ENCODE measurements at places on chromosomes 6 and 20.
A peak's percentile ranks its signal among the peaks of the same experiment; 100 is the strongest.

- DNase-seq: no peak
These were observed 133.5 kb upstream of the CCDC28A start for GRCh38 chr6:138640028-138640427.

GRCh38 chr6:158040051-158040803 is 58.6 kb downstream of the SYNJ2 start:
- no peak for DNase-seq

DNA sequence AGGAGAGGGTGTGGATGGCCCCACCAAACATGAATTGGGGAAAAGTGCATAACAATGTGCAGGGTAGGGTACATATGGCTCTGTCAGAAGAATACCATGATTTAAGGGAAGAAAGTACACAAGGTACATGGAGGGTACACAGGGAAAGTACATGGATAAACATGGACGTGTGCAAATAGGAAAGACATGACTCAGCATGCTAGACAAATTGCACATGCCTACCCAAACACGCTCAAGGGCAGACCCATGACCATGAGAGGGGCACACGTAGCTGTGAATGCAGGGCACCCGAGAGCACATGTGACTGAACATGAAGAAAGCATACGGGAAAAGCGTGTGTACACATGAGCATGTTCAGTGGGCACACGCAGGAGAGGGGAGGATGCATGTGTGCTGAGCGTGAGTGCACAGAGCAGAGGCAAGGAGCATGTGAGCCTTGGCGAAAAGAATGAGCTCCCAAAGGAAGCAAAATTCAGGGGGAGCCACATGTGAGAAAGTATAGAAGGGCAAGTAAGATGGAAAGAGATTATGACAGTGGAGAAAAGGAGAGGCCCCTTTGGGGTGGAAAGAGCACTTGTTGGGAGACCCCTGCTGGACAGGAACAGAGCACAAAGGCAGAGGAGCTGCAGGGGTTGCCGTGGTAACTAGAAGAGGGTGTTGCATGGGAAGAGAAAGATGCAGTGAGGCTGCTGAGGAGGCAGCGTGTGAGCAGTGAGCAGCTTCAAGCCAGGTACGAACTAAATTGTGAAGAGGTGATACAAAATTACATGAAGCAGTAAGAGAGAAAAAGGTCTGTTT is 17.8 kb downstream of the OR2H2 start:
- no peak for DNase-seq

DNA sequence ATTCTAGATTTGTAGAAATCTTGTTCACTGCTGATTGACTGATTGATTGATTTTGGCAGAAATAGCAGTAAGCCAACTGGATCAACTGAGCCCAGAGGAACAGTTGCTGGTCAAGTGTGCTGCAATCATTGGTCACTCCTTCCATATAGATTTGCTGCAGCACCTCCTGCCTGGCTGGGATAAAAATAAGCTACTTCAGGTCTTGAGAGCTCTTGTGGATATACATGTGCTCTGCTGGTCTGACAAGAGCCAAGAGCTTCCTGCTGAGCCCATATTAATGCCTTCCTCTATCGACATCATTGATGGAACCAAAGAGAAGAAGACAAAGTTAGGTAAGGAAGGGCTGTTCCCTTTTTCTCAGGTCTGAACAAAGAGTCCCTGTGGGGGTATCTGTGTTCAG is 31.2 kb downstream of the TREML1 start:
- DNase-seq: no peak

GRCh38 chr6:169342710-169343109 is 89.1 kb upstream of the THBS2 start:
- no peak for DNase-seq

- no peak for DNase-seq
These were observed 1.1 kb upstream of the ULBP1 start for GRCh38 chr6:149962461-149963211.

- DNase-seq: no peak
These were observed 5.2 kb upstream of the BPIFA2 start for GRCh38 chr20:33162753-33163152.

GRCh38 chr20:55597526-55597925 is 407.8 kb downstream of the CBLN4 start:
- no peak for DNase-seq

GRCh38 chr6:91155129-91155785 is 568.4 kb upstream of the MAP3K7 start:
- no peak for DNase-seq

DNA sequence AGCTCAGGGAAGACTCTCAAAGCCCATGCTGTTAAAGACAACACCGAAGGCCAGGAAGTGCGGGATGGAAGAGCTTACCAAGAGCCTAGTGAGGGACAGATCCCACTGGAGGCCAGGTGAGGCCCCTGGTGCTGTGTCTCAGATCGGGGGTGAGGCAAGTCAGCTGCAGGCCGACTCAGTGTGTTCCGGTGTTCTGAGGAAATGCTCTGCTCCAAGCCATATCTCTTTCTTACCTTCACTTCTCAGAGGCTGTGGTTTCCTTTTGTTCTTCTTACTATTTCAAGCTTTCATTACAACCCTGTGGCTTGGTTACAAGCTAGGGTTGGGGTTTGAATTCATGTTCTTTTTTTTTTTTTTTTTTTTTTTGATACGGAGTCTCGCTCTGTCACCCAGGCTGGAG is 114.3 kb upstream of the ZFP64 start:
- DNase-seq: peak; percentile 21

DNA sequence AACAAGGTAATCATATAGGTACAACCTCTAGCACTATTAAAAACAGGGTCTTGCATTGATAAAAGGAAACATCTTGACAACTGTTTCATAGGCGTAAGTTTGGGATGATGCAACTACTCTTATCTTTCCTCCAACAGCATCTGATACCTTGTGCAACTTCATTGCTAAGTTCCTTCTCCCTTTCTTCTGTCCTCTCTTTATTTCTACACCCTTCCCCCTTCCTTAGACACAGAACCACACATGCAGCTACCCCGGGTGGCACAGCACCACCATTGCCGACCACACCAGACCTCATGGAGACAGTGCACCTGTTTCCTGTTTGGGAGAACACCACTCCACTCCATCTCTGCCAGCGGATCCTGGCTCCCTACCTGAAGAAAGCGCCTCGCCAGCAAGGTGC is 14.4 kb downstream of the MYB start:
- DNase-seq: no peak

- DNase-seq: no peak
These were observed 133.6 kb downstream of the LMBRD1 start for GRCh38 chr6:69663215-69663614.

- no peak for DNase-seq
These were observed 94.0 kb upstream of the RALGAPA2 start for GRCh38 chr20:20806121-20807095.

- no peak for DNase-seq
These were observed 71.9 kb upstream of the CNR1 start for GRCh38 chr6:88238065-88238464.

DNA sequence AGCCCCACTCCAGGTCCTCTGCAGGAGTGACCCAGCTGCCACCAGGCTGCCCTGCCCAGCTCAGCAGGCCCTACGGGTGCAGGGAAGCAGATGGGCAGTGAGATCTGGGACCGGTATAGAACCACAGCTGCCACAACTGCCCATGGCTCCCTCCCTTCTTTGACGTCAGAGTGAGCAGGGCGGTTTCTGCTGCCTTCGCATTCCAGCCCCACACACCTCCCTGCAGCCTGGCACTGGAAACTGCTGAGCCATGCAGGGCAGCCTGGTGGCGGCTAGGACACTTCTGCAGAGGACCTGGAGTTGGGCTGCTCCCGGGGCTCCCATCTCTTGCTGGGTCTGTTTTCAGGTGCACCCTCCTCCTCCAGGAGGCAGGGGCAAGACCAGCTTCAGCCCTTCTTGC is 101.6 kb upstream of the CD93 start:
- no peak for DNase-seq

GRCh38 chr6:167738386-167738785 is 88.3 kb upstream of the AFDN start:
- no peak for DNase-seq

DNA sequence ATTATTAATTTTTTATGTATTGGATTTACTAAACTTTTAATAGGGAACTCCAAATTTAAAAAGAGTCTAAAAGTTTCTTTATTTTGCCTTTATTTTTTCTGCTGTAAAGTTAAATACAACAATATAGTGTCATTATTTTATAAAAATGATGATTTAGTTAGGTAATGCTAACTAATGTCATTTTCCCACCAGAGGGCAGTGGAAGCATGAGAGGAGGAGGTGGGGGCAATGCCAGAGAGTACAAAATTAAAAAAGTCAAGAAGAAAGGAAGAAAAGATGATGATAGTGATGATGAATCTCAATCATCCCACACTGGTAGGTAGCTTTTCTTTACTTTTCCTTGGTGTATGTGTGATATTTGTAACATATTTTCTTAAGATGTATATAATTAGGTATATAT is 20.2 kb upstream of the FHL5 start:
- DNase-seq: no peak

- no peak for DNase-seq
These were observed 637 bp downstream of the TFB1M start for GRCh38 chr6:155313602-155314091.

DNA sequence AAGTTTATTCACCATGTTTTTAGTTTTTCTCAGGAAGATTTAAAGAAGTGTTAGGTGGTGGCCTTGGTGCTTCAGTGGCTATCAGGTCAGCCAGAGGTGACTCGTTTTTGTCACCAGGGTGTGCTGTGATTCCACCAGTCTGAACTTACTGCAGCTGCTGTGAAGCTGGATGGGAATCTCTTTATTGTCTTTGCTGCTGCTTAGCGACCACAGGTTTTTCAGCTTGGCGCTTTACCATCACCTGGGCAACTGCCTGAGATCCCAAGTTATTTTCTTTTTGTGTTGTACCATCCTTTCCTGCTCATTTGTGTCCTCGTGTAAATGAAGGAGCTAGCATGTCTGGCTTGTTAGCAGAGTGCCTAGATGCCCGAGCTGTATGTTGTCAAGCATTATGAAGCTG is 146.9 kb downstream of the MACROD2 start:
- no peak for DNase-seq

GRCh38 chr20:51190783-51191180 is 167.9 kb upstream of the KCNG1 start:
- no peak for DNase-seq

- DNase-seq: no peak
These were observed 150.9 kb downstream of the DST start for GRCh38 chr6:56491606-56492328.

DNA sequence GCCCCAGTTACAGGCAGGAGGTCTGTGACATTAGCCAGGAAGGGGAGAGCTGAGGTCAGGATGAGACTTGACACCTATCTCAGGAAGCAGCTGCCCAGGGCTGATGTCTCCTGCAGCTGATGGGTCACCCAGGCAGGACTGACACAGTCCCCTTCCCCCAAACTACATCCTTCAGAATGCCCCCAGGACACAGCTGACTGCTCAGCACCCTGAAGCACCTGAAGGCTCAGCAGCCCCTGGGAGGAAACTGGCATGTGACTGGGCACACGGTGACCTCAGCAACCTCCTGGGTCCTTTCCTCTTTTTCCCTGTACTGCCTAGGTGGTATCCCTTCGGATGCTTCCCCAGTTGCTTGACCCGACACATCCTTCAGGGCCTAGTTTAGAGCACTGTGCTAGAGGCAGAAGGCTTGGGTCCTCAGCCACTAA is 1.9 kb downstream of the SDC4 start:
- no peak for DNase-seq

Measured in stimulated activated CD4-positive, alpha-beta T cell treated with anti-CD3 and anti-CD28 coated beads, Interleukin-15, amount 100 ng/mL, for 48 hours (primary cell).